Lower leg skin (tissue), 4 donors: ENCODE measurements at places on chromosomes 7 and 10. TPM values are rescaled to one million over a fixed set of nuclear protein-coding genes. Genes with fewer than 3 reads are reported as not detected.

Gene ARL4A
- 253 TPM for total RNA-seq

Gene UCN3
- total RNA-seq: not detected

Gene CYP2E1
- total RNA-seq: 22.3 TPM

Gene SCD
- total RNA-seq: 23.8 TPM

Gene SAP25
- total RNA-seq: not detected

Gene RHOBTB1
- 3.4 TPM for total RNA-seq

Gene PGAM1
- 151 TPM for total RNA-seq

Gene ABCB1
- total RNA-seq: 4.1 TPM

Gene TMEM196
- total RNA-seq: not detected
